Fibroblast of gingiva (primary cell): ENCODE measurements at places on chromosomes 2 and 18.

- no peak for DNase-seq
Measured at GRCh38 chr2:36393738-36394256, 38.2 kb downstream of the CRIM1 start.

DNA sequence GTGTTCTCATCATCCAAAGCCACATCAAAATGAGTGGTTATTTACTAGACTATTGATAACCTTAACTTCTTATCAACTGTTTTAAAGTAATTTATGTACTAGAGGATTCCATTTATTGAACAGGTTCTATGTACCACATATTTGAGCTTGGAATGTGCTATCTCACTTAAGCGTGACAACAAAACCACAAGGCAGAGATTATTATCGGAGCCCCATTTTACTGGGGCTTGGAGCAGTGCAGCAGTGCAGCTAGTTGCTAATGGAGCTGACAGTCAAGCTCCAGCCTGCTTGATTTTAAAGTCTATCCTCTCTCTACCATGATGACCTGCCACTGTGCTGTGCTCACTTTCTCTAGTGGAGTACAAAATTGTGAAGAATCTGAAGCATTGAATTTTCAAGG is 24.6 kb downstream of the GCG start:
- no peak for DNase-seq

DNA sequence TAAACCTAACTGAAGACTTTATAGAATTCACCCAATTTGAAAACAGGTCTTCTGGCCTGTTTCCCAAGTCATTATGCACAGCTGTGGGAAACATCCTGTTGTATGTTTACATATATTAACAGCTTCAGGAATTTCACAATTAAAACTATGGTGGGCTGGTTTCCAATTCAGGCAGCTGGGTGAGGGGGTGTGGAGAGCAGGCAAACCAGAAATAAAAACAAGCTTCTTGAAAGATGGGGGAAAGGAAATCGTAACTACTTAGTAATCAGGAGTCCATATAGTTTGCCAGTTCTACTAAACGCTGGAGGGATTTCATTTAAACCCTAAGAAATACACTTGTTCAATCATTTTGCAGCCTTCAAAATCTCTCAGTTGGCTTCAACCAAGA is 22.8 kb downstream of the ATP8B1 start:
- peak; percentile 30 for DNase-seq

DNA sequence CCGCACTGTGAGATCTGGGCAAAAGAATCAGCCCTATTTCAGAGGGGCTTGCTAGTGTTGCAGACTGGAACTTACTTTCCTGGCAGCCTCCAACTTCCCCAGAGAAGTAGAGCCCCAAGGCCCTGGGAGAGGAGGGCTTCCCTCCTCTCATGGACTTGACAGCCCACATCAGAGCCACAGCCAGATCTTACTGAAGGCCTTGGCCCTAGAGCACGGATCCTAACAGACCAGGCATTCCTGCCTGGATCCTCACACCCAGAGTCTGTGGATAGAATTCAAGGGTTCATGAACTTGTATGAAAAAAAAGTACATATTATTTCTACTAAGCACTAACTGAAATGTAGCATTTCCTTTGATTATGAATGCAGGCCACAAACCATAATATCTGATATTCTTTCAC is 8.3 kb downstream of the WIPF1 start:
- no peak for DNase-seq

- DNase-seq: peak; percentile 93
Measured at GRCh38 chr18:22691946-22692710, 241.0 kb upstream of the RBBP8 start.

GRCh38 chr2:108585436-108585835 is 51.2 kb downstream of the LIMS1 start:
- no peak for DNase-seq

GRCh38 chr2:145563741-145564615 is 1044.1 kb upstream of the ZEB2 start:
- DNase-seq: no peak

- no peak for DNase-seq
Measured at GRCh38 chr2:42450136-42450535, 43.6 kb downstream of the KCNG3 start.

- DNase-seq: peak; percentile 64
Measured at GRCh38 chr2:85393836-85394235, 16.3 kb downstream of the CAPG start.

DNA sequence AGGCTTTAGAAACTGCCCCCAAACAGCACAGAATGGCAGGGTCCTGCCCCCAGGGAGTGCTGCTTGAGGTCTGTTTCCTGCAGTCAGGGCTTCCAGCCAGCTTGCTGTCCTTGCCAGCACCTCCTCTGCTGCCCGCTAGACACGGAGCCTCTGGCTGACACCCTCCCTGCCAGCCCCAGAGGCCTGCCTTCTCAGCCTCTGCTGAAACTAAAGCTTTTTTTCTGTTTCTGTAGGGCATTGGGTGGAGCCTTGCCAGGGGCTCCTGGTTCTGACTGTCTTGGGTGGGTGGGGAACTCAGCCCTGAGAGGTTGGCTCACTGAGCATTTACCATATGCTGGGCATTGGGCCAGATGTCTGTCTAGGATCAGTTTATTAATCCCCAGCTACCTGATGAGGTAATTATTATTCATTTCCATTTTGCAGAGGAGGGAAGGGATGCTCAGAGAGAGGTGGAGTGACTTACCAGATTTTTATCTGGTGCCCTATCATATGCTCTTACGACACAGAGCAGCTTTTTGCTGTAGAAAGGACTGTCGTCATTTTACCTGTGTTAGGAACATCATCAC is 35.4 kb downstream of the INPP4A start:
- peak; percentile 69 for DNase-seq
